Muscle of back (tissue), 13 donors: ENCODE measurements at places on chromosomes 11 and 22. TPM values are rescaled to one million over a fixed set of nuclear protein-coding genes. Genes with fewer than 3 reads are reported as not detected.

DNA sequence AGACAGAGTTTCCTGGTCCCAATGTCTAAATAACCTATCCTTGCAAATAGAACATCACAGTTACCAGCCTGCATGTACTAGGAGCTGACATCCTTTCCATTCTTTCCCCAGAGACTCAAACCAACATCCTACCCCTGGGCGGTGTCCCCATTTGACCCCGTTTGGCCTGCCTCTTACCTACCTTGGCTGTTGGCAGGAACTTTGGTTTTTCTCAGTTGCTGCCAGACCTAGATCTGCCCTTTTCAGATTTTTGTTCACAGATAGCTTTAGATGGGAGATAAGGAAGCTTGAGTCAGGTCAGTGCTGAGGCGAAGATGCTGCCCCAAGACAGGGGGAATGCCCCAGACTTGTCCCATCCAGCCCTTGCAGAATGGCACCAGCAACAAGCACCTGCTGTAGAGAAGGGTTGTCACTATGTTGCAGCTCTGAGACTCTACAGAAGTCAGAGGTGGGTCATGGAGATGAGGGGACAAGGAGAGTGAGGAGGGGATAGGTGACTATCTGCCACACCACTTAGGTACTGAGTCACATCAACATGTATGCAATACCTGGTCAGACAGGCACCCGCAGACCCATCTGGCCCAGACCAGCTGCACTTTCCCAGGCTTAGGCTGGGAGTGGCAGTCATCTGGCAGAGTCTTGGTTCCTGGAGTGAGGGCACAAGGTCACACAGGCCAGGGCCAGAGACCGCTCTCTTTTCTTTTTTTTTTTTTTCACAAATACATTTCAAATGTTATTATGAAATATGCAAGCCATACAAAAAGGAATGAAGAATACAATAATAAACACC, 61.5 kb upstream of the POU2AF1 start:
- no peak for DNase-seq

Gene GVQW3
- polyA plus RNA-seq: 4.4 TPM

DNA sequence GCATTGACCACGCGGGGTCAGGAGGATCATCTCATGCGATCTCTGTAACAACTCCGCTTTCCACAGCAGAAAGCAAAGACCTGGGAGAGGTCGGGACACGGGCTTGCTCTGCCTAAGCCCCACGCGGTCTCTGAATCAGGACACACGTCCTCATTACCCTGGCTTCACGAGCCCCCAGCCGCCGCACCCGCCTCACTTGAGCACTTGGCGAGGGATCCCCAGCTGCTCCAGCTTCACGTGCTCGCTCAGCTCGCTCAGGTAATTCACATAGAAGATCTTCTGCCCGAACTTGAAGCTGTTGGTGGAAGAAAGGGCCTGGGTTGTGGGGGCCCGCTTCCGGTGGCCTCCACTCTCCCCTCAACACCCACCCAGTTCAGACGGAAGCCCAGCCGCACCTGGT, 19.6 kb downstream of the ARHGAP1 start:
- no peak for DNase-seq

DNA sequence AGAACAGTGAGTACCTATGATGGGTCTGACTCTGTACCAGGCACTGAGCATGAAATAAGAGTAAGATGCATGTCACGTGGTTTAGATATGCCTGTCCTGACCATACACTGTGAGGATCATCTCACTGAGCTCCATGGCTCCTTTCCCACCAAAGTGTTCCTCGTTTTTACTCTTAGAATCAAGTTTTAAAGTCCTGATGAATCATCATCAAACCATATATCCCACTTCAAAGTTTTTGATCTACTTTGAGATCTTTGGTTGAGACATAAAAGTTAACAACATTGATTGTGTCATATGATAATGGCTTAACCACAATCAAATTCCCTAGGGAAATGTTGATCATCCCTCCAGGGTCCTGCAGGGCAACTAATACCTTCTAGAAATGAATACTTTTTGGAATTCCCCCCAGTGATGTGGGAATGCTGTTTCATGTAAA, 12.8 kb downstream of the ETS1 start:
- no peak for DNase-seq

- no peak for DNase-seq
These were observed 687 bp downstream of the ZNF202 start for GRCh38 chr11:123740787-123741158.

Gene LYVE1
- 66.5 TPM for polyA plus RNA-seq

GRCh38 chr11:94199136-94200130, 70.8 kb downstream of the PANX1 start:
- no peak for DNase-seq
